ENCODE measurements at places on chromosomes 6 and 20.
A peak's percentile ranks its signal among the peaks of the same experiment; 100 is the strongest.

DNA sequence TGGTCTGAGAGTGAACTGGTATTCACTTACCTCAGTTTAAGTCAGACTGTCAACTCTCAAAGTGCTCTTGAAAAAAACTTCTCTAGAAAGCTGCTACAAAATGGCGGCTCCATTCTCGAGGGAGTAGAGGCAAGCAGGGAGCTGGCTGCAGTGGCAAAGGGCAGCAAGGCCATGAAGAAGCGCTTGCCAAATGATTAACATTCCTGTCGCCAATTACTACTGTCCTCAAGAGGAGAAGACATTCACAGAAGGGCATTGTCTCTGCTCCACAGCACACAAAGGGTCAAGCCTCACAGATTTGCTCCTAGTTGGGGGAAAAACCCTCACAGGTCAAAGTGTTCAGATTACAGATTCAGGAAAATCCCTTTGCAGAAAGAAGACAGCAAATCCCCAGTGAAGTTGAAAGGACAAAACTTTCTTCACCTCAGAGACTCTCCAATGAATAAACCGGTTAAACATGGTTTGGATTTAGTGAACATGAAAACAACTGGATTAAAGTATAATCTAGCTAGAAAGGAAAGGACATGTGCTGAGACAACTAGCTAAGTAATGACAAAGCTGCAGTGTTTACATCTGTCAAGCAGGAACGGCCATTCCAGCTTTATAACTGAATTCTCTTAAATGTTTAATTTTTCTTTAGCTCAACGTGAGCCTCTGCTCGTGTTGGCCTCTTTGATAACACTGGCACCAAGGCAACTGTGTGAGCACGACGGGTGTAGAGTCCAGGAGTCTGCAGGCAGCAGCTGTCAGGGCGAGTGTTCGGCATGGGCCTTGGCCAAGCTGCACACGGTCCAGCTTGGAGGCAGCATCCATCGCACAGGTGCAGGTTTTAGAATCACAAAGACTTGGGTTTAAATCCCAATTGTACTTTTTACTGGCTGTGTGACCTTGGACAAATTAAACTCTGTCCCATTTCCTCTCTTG lies 37.6 kb downstream of the NR2E1 start:
- no peak for DNase-seq

DNA sequence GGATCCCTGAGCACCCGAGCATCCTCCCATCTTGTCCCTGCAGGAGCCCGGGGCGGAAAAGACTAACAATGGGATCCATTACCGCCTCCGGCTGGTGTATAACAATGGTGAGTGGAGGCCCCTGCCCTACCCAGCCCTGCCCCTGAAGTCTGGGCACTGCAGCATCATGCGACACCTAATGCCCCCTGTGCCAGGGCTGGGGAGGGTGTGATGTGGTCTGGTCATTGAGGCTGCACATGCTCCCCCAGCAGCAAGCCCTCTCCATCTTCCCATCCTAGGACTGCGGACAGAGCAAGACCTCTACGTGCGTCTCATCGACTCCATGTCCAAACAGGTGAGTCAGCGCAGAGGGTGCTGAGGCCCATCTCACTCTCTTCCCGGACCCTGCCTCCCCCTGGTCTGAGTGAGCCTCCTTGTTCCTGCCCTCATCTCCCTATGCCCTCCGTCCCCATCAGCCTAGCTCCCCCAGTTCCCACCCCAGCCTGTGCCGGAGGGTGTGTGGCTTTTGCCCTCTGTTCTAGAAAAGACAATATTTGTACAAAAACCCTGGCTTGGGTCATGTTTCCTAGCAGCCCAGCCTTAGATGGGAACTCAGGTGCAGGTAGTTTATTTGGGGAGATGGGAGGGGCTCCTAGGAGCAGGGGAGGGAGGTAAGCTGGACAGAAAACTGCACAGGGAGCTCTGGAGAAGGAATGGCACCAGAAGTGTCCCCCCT lies 13.5 kb downstream of the EBF4 start:
- no peak for DNase-seq

GRCh38 chr6:1624851-1625781 lies 15.4 kb downstream of the FOXC1 start:
- DNase-seq, result no peak

DNA sequence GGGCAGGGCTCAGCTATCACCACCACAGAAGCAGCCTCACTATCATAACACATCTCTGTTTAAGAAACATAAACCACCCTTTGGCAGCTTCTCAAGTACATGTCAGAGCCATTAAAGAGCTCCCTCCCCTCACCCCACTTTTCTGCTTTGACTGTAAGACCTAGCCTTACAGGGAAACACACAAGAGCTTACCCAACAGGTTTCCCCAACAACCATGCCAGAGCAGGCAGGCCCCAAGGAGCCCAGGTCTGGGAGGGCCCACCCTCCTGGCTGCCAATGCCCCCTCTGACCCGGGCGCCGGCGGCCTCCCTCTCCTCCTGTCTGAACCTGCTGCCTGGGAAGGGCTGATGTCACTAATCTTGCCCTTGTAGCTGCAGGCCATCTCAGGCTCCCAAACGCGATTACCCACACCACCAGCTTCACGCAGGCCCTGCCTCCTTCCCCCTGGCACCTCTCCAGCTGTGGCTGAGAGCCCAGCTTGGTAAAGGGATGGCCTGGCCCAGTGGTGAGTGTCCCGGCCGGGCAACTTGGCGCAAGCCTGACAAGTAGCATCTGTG lies 402.0 kb downstream of the MAFB start:
- DNase-seq, result peak; percentile 26

- DNase-seq, result no peak
Measured at GRCh38 chr6:147972448-147972847, 370.2 kb upstream of the SASH1 start.

- DNase-seq, result no peak
Measured at GRCh38 chr6:104940893-104941728, 15.8 kb upstream of the LIN28B start.

- no peak for DNase-seq
Measured at GRCh38 chr20:49983848-49984408, 1.1 kb downstream of the SNAI1 start.

DNA sequence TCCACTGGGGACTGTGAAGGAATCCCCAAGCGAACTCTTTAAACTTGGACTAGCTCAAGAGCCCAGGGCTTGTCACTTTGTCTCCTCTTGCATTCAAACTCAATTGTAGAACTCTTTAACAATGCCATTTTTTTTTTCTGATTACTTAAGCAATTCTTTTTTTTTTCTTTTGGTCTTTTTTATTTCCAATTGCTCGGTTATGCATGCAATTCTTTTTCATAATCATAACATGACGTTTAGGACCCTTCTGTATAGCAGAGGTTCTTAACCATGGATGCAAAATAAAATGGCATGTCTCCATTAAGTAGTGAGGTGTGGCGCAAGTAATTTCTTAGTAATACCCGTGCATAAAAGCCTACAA lies 466 bp upstream of the BFSP1 start:
- DNase-seq, result no peak

DNA sequence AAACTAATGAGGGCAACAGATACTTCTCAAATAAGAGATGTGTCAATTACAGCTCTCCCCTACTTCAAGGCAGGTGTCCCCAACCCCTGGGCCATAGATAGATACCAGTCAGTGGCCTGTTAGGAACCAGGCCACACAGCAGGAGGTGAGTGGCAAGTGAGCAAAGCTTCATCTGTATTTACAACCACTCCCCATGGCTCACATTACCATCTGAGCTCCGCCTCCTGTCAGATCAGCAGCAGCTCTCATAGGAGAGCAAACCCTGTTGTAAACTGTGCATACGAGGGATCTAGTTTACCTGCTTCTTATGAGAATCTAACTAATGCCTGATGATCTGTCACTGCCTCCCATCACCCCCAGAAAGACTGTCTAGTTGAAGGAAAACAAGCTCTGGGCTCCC lies 422.1 kb downstream of the GJA1 start:
- DNase-seq, result no peak

DNA sequence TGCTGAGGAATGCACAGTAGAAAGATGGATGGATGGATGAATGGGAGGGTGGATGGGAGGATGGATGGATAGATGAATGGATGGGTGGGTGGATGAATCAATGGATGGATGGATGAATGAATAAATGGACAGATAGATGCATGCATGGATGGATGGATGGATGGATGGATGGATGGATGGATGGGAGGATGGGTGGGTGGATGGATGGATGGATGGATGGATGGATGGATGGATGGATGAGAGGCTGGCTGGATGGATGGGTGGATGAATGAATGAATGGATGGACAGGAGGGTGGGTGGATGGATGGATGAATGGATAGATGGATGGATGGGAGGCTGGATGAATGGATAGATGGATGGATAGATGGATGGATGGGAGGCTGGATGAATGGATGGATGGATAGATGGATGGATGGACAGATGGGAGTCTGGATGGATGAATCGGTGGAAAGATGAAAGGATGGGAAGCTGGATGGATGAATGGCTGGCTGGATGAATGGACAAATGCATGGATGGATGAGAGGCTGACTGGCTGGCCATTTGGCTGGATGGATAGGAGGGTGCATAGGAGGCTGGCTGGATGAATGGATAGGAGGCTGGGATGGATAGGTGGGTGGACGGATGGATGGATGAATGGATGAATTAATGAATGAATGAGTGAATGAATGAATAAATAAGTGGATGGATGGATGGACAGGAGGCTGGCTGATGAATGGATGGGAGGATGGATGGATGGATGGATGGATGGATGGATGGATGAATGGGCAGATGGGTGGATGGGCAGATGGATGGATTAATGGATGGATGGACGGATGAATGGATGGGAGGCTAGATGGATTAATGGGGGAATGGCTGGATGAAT lies 28.3 kb upstream of the NOL4L start:
- DNase-seq, result no peak

DNA sequence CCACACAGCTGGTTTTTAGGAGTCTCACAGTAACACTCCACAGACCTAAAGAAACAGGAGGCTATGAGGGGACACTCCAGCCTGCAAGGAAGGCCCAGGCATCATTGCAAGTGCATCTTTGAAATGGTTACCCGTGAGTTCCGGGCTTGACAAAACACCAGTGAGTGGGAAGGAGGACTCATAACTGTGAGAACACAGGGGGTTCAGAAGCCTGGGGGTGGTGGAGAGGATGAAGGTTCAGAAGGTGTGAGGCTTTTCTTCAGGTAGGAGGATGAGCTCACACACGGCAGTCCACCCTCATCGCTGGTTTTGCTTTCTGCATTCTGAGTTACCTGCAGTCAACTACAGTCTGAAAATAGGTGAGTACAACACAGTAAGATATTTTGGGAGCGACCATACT lies 39.9 kb downstream of the MAP7 start:
- no peak for DNase-seq

DNA sequence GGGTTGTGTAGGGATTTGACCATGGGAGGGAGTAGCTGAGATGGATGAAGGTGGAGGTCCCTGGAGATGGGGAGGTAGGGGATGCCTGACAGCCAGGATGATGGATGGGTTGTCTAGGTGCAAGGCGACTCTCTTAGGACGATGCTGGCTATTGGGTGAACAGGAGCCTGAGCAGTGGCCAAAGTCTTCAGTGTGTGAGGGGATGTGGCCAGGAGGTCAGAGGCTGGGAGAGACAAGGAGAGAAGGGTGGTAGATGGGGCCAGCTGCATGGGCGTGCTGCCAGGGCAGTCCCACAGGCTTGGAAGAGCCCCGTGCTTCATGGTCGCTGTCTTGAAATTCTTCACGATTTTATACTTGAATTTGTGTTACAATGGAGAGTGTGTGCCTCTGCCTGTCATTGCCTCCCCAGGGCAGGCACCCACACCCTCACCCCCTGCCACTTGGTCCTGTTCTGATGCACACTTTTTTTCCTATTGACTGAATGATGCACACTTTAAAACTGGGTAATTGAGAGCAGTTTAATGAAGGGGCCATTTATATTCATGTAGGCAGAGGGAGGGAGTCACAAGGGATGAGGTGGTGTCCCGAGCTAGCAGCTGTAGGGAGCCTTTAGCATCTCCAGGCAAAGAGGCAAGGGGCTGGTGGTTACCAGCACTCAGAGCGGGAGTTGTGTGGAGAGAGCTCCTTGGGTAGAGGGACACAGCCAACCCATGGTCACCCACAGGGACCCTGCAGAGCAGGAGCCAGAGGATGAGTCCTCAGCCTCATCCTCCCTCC lies 120.7 kb downstream of the DHX35 start:
- no peak for DNase-seq

DNA sequence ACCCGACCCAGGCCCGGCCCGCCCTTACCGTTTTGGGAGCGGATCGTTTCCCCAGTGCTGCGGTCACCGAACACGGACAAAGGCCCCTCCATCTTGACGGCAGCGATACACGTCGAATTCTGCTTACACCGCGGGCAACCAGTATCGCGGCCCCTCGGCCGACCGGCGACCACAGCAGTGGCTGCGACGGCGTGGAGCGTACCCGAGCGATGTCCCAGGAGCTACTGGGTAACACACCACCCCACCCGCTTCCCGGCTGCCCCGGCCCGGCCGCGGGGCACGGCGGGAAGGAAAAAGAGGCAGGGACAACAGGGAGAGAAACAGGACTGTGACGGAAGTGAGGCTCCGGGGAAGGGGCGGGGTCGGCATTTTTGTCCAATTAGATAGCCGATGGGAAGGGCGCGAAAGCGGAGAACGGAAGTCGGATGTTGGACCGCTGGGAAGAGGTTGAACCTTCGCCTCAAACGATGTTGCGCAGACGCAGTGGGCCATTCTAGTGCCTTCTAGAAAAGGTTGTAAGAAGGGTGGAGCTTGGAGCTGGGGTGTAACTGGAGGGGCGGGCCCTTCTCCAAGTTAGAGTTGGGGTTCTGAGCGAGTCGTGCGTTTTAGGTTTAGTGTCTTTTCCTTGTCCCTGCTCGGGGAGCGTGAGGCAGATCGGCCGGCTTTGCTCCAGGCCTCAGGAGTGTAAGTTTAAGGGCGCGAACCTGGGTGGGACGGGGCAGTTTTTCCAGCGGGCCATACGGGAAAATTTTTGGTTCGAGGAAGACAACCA lies at the start of gene TCP1:
Gene TCP1 (minus strand): TSS at position 226 of the 772 bp plus-strand sequence. CDS start 134 bp downstream, at position 92.
- peak; percentile 98 for DNase-seq

DNA sequence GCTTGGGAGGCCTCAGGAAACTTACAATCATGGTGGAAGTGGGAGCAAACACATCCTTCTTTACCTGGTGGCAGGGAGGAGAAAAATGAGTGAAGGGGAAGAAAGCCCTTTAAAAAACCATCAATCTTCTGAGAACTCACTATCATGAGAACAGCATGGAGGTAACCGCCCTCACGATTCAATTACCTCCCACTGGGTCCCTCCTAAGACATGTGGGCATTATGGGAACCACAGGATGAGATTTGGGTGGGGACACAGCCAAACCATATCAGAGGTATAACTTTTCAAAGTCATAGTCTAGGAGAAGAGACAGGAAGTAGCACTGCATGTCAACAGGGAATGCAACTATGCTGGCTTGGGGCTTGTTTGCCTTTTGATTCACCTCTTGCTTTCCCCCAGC lies 59.9 kb upstream of the DTNBP1 start:
- no peak for DNase-seq

GRCh38 chr6:11929241-11929835 lies 82.8 kb upstream of the HIVEP1 start:
- DNase-seq, result no peak

- no peak for DNase-seq
Measured at GRCh38 chr6:73134588-73134987, 90.7 kb downstream of the KHDC1L start.

- no peak for DNase-seq
Measured at GRCh38 chr6:167700199-167700598, 126.5 kb upstream of the AFDN start.

Measured in esophagus squamous epithelium (tissue), 5 donors.